ENCODE measurements at places on chromosomes 16 and 17. TPM values are rescaled to one million over a fixed set of nuclear protein-coding genes. Genes with fewer than 3 reads are reported as not detected.

The MYO15A gene
- total RNA-seq, result not detected

The CCDC40 gene
- total RNA-seq, result 9.3 TPM

The KRTAP1-5 gene
- not detected for total RNA-seq

- DNase-seq, result no peak
Observed at GRCh38 chr17:71085238-71086033, 916.1 kb downstream of the KCNJ2 start.

GRCh38 chr17:74832421-74832820 lies 27.3 kb downstream of the GRIN2C start:
- DNase-seq, result no peak

GRCh38 chr17:57535249-57535966 lies 209.7 kb downstream of the CCDC182 start:
- no peak for DNase-seq

GRCh38 chr17:79495665-79496064 lies 115.2 kb downstream of the RBFOX3 start:
- no peak for DNase-seq

DNA sequence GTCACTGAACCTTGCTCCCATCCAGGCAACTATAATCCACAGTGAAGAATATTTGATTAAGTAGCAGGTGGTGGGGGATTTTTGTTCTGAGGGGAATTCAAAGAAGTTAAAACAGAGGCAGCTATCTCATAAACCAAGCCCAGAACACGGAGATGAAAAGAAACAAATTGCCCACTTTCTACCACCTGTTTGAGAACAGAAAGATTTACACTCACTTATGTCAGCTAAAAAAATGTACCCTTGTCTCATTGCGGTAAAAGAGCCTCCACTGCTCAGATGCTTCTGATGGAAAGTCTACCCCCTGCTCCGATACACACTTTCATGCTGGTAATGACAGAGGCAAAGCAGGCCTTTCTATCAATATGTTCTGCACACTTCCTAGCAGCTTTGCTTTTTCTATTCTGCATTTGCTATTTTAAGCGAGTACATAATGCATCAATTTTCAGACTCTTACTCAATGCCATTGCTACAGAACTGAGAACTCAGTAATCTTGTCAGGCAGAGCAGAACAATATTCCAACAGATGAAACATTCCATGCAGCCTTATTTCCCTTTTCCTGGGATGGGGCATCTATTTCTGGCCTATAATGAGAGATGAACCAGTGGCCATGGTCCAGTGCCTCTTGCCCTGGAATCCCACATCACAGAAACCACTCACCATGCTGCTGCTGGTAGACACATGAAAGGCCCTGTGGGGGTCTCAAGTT lies 29.0 kb downstream of the CDK5R1 start:
- DNase-seq, result no peak

- no peak for DNase-seq
Observed at GRCh38 chr17:28469376-28469775, 4.1 kb upstream of the SLC13A2 start.

Measured in right atrium auricular region (tissue), 2 donors.